ENCODE measurements at places on chromosomes 11 and 22.

- DNase-seq, result no peak
Observed at GRCh38 chr11:561148-562003, 606 bp downstream of the RASSF7 start.

DNA sequence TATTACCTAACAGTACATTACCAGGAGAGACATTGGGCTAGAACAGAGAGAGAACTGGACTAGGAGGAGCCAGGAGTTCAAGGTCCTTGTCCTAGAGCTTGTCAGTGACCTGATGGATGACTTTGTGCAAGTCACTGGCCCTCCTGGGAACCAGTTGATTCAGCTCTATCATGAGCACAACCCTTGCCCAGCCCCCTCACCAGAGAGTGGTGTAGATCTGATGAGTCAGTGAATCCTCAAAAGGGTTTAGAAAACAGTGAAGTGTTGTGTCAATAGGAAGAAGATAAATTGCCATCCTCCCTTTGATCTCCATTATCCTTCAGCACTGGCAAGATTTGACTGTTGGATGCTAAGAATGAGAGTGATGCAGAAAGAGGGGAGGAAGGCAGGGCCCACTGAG, 24.3 kb downstream of the NEU3 start:
- no peak for DNase-seq

GRCh38 chr11:69374110-69374945, 80.4 kb downstream of the MYEOV start:
- no peak for DNase-seq

- DNase-seq, result no peak
Observed at GRCh38 chr22:34784056-34784455, 281.9 kb upstream of the ISX start.

DNA sequence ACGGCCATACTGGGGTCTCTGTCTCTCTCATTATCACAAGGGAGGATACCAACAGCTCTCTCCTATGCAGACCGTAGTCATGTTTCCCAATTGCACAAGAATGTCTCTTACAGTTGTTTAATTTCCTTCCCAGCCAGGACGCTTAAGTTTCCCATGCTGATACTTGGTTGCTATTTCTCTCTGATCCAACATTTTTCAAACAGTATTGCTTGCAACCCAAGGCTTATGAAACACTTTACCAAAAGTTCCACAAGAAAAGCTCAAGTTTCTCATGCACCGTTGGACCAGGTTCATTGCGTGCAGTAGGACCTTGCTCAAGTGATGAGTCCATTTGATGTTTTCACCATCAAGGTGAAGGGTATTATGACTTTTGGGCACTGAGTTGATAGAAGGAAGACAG, 46.6 kb downstream of the GGTLC2 start:
- DNase-seq, result no peak

DNA sequence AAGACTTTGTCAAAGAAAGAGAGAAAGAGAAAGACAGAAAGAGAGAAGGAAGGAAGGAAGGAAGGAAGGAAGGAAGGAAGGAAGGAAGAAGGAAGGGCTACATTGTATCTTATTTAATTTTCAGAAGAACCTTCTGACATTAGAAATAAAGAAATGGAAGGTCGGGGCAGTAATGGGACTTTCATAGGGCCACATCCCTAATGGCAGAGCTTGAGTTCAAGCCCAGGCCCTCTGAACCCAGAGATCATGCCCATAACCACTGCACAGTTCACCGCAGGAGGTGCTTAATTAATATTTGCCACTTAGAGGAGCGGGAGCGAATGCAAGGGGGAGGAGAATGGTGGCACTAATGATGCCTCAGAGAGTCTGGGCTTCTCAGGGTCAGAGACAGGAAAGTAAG, 233.3 kb downstream of the MN1 start:
- DNase-seq, result no peak

GRCh38 chr11:117410861-117411710, 83.4 kb downstream of the CEP164 start:
- DNase-seq, result no peak

DNA sequence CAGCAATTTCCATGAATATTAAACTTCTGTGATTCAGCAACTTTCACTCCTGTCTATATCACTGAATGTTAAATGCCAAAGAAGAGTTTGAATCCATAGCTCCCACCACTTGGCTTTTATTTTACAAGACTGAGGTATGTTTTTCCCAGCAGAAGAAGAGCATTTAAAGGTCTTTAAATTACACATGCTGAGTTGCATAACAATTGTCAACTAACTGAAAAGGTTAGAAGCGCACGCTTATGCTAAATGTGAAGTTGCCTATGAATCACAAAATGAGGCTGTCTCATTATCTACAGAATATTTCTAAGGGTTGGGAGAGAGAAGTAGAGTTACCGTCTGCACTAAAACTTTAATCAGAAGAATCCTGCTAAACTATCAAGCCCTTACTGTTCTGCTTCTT, 1086.3 kb downstream of the FAM181B start:
- DNase-seq, result no peak

DNA sequence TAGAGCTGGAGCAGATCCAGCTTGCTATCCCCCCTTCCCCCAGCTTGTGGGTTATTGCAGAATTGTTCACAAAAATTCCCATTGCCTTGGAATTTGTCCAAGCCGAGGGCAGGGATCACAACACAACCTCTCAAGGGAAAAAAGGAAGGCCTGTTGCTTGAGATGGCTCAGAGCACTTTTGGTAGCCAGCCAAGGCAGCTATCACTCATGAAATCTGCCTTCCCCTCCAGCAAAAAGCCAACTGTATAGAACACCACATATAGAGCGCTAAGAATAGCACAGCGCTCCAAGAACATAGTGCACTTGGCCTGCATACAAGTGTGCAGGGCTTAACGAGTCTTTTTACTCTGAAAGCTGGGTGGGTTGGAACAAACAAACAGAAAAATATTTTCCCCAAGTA, 46.2 kb downstream of the FAM83F start:
- no peak for DNase-seq

GRCh38 chr22:44450503-44450902, 47.5 kb downstream of the RTL6 start:
- no peak for DNase-seq

- no peak for DNase-seq
Observed at GRCh38 chr11:87036756-87037449, 831 bp upstream of the TMEM135 start.

DNA sequence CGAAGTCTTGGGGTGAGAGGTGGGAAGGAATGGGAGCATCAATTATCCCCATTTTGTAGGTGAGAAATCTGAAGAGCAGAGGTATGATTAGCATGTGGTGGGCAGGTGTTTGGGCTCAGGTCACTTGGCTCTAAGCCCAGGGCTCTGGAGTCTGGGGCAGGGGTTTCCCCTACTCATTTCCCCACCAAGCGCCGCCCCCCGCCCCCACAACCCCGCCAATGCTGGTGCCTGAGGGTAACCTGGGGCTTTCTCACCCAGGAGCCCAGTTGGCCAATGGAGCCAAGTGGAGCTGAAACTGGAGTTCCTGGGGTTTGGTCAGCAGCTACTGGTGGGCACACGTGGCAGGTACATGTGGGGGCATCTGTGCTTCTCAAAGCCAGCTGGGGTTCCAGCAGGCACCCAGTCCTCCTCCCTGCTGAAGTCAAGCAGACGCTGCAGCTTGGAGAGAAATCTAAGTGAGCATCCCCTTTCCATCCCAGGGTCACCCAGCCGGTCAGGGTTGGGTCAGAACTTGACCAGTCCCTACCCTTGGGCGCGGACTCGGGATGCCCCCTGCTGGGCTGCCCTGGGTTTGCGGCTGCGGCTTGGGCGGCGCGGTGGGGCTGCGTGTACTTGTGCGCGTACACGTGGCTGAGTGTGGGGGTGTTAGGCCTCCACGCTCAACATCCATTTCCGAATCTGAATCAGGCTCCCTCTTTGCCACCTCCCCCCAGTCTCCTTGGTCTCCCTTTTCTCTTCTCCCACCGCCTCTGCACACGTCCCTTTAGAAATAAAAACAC, 1.7 kb upstream of the CHRM1 start:
- no peak for DNase-seq

All from effector CD4-positive, alpha-beta T cell (primary cell).